ENCODE measurements at places on chromosomes 2 and 18.

GRCh38 chr2:190486037-190486623 is 48.4 kb downstream of the NEMP2 start:
- no peak for DNase-seq

DNA sequence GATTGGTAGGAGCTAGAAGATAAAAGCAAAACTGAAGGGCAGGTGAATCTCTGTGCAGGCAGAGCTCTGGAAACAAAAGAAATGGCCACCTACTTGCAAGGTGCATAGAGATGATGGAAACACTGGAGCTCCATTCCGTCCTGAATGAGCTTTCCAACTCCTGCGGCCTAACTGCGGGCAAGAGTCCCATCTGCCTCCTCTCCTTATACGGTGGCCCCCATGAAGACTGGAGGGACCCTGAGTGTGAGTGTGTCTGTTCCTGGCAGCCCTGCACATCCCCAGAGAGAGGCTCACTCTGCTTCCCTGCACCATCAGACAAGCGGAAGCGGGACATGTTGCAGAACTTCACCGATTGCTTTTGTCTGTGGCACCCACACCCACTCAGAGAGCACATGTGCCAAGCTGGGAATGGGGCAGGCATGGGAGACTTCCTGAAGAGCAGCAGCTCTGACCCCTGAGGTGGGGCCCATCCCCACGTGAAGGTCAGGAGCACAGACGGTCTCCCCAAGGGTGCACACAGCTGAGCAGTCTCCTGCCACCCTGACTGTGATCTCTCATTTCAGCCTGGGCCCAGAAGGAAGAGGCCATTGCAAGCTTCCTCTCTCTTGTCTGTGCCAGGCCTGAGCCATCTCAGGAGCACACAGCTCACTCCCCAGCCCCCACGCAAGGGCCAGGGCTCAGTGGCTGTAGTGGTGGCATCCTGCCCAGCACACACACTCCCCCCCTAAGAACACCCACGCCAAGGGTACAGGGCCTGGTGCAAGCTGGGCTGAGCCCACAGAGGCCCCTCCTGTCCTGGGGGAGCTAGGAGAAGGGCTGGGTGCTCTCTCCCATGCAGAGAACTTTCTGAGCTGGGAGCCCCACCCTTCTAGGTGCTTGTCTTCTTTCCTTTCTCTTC is 75.3 kb downstream of the STPG4 start:
- DNase-seq, result no peak

GRCh38 chr2:84881581-84882413 is 913 bp upstream of the TRABD2A start:
- DNase-seq, result peak; percentile 20

DNA sequence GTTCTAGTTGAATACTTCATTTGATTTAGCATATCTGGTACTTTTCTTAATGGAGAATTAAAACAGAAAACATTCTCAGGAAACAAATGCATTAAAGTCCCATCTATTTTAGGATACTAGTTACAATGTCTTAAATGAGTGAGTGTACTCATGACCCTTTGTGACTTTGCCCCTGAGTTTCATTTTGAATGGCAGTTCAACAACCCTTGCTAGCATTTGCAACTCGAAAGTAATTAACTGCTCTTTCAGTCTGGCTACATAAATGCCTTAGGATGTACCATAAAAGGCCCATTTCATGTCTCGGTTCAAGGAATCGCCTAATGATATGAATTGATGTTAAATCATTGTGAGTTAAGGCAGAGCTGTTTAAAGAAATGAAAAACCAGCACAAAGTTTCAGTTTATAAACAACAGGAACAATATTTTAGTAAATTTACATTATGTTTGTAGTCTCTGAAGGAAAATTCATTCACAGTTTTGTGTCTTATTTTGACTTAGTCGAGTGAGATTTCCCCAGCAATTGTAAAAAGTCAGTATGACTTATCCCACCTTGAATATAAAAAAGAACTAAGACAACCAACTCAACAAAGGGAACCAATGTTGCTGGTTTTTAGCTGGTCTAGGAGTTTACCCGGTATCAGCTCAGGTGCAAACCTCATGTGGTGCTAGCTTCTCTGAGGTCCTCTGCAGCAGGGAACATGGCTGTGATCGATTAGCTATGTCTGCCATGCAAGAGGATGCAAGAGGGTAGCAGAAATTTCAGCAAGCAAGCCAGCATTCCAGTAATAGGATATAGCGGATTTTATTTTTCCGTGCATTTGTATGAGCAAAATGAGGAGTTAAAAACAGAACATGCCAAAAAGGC is 386.2 kb downstream of the PTPRM start:
- DNase-seq, result no peak

DNA sequence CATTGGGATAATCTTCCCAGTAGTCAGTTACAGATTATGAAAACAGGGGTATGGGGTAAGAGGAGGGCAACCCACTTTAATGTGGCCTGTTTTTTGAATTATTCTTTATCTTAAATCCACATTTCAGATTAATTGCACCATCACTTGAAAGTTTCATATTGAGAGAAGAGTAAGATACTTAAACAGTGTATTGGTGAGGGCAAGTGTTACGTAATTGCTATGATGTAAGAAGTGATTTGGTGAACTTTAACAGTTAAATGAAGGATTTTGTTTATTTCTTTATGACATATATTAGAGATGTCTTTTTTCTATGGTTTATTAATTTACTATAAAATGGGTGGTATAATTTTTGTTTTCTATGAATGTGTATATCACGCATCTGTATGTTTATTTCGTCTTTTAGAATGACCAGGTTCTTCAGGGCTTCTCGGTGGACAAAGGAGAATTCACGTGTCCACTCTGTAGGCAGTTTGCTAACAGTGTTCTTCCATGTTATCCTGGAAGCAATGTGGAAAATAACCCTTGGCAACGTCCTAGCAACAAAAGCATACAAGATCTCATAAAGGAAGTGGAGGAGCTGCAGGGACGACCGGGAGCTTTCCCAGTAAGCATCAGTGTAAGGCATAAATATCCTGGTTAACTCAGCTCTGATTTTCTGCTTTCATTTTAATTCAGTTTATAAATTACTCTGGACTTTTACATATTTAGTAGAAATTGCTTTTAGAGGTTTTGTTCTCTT is 171.2 kb upstream of the MYO3B start:
- DNase-seq, result no peak

- DNase-seq, result no peak
Observed at GRCh38 chr2:237258116-237258515, 155.8 kb downstream of the COL6A3 start.

- peak; percentile 58 for DNase-seq
Observed at GRCh38 chr2:64730551-64731262, 77.0 kb upstream of the SERTAD2 start.

GRCh38 chr2:27890924-27891672 is 569 bp downstream of the BABAM2 start:
- peak; percentile 58 for DNase-seq

DNA sequence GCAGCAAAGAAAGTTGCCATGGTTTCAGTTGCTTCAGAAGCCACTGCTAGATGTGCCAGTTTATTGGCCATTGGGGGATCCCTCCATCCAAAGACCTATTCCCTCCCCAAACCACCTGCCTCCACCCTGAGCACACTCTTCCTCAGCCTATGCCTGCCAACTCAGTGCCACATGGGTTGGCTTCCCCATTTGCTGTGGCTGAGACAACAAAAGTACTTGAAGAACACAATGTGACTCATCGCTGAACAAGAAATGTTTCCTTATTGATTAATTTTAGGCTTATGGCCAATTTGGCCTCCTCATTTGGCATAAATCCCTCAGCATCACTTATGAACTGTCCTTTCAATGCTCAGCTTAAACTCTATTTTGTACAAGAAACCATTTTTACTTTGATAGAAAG is 215.9 kb downstream of the TMEM247 start:
- no peak for DNase-seq

DNA sequence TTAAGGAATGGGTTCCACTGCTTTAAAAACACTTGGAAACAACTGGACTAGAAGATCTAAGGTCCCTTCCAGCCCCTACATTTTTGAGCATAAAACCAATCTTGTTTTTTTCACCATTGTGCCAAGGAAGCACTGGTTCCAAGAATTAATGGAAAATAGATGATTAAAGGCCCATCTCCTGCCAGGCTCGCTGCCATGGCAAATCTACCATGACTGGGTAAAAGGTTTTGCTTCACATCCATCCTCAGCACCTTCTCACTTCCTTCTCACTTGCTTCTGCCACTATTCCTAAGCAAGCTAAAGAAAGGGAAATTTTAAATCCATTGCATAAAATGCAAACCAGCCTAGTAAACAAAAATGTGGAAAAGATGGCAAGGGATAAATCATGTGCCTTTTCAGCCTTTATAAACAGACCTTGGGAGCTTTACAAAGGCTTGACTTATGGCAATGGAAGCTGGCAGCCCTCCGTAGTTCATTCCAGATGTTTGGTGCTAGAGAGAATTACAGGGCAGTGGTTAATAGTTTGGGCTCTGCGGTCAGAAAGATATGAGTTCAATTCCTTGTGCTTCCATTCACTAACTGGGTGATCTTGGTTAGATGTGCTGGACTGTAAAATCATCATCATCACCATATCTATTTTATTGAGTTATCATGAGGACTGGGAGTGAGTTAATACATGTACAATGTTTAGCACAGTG is 27.0 kb upstream of the ST3GAL5 start:
- DNase-seq, result no peak

- no peak for DNase-seq
Observed at GRCh38 chr18:25169701-25170100, 182.3 kb downstream of the ZNF521 start.

- DNase-seq, result no peak
Observed at GRCh38 chr2:101003278-101003775, 1.2 kb downstream of the RPL31 start.

- DNase-seq, result no peak
Observed at GRCh38 chr2:195238826-195239225, 418.2 kb upstream of the SLC39A10 start.

- no peak for DNase-seq
Observed at GRCh38 chr2:110794390-110794789, 62.0 kb downstream of the ACOXL start.

- DNase-seq, result no peak
Observed at GRCh38 chr2:2788076-2788475, 457.0 kb upstream of the MYT1L start.

GRCh38 chr2:142974288-142975024 is 97.0 kb downstream of the KYNU start:
- DNase-seq, result no peak

DNA sequence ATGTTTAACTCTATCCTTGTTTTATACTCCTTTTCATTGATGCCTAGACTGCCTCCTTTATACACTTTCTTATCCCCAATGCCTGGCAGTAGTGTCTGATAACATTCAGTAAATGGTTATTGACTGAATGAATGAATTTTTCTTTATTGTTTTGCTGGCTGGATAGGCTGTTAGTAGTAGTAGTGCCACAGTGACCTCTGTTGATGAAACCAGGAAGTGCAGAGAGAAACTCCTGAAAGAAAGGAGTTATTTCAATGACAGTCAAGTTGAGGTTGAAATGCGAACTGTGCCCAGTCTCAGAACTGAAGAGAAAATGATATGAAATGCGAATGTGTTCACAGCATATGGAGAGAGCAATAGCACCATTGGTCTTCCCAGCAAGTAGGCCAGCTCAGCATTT is 26.8 kb upstream of the SLC9A2 start:
- no peak for DNase-seq

- DNase-seq, result no peak
Observed at GRCh38 chr2:60230037-60230436, 323.4 kb downstream of the BCL11A start.

GRCh38 chr2:147488472-147488871 is 356.4 kb upstream of the ACVR2A start:
- DNase-seq, result no peak

DNA sequence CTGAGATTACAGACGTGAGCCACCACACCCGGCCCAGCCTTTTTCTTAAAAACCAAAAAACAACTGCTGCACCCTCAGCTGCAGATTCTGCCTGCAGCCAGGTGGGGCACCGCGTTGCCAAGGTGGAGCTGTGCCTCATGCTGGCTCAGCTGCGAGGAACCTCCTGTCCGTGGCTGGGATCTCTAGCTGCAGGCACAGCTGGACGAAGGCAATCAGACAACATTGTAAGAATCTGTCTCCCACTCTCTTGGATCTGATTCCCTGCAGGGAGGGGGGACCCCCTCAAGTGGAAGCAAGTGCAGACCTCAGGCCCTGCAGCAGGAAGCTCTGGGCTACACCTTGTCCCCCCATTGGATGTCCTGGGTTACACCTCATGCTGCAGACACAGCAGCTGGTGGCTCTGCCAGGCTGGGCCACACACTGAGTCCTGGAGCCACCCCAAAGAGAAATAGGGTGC is 24.1 kb downstream of the CIDEA start:
- DNase-seq, result no peak

- no peak for DNase-seq
Observed at GRCh38 chr2:225556461-225556860, 157.0 kb downstream of the NYAP2 start.

GRCh38 chr2:3956406-3956805 is 253.0 kb downstream of the DCDC2C start:
- no peak for DNase-seq

- DNase-seq, result no peak
Observed at GRCh38 chr2:122390406-122390805, 635.0 kb downstream of the TSN start.

DNA sequence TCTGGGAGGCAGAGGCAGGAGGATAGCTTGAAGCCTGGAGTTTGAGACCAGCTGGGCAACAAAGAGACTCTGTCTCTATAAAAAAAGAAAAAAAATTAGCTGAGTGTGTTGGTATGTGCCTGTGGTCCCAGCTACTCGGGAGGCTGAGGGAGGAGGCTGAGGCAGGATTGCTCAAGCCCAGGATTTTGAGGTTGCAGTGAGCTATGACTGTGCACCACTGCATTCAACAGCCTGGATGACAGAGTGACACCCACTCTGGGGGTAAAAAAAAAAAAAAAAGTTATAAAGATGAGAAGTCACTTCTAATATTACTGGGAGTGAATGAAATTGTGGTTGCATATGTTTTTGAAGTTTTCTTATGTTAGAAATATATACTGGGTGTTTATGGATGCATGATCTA is 71.6 kb downstream of the C2orf74 start:
- DNase-seq, result no peak

DNA sequence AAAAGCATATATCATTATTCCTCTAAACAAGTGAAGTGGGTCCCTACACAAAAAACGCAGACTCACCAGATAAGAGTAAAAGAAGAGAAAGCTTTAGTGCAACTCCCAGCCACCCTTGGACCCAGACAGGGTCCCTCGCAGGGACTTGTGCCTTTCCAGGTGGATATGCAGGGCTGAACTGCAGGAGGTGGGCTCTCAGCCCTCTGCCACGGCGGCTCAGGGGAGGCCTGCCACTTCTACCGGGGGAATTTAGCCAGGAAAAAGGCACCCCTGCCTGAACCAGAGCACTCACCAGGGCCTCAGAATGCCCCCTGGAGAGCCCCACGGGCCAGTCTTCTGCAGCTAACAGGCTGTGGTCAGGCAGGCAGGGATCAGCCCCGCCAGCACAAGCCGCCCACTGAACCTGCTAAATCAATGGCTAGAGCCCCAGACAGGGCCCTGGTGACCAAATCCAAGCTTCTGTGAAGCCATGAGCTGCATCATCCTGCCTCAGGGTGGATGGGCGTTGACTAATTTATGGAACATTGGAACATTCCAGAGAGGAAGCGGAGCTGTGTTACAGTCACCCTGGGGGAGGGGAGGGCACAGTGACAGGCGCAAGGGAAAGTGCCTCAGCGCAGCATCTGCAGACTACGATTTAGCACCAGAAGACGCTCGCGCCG is 209.3 kb downstream of the EIPR1 start:
- DNase-seq, result no peak

Data from nucleus accumbens (tissue), 56 donors.